Lung microvascular endothelial cell (primary cell): ENCODE measurements at places on chromosomes 12 and 14. TPM values are rescaled to one million over a fixed set of nuclear protein-coding genes. Genes with fewer than 3 reads are reported as not detected.

MYRFL gene
- total RNA-seq: under 0.01 TPM in 2 replicates

CRACR2A gene
- total RNA-seq: 12.2 and 13.9 TPM in 2 replicates

BATF gene
- 3.6 and 3.7 TPM in 2 replicates for total RNA-seq

DPF3 gene
- total RNA-seq: 0.99 and 1.3 TPM in 2 replicates

CFAP251 gene
- 1.7 and 2.6 TPM in 2 replicates for total RNA-seq

CIT gene
- 1.8 and 6.1 TPM in 2 replicates for total RNA-seq

AEBP2 gene
- 14.2 and 27.4 TPM in 2 replicates for total RNA-seq

SPTB gene
- total RNA-seq: under 0.01 TPM in 2 replicates

PRR13 gene
- 14.1 and 17.9 TPM in 2 replicates for total RNA-seq

CMA1 gene
- total RNA-seq: not detected in 2 replicates

ALX1 gene
- total RNA-seq: under 0.01 TPM in 1 of 2 replicates, not detected in the other

GCN1 gene
- total RNA-seq: 48.4 and 68.5 TPM in 2 replicates

SLC8A3 gene
- 0.22 and 0.60 TPM in 2 replicates for total RNA-seq

SMIM41 gene
- under 0.01 TPM in 1 of 2 replicates, not detected in the other for total RNA-seq

ACRBP gene
- total RNA-seq: 0.20 and 0.22 TPM in 2 replicates
